NCI-H187 (cell line): ENCODE measurements at places on chromosomes 12 and 14.

- no peak for DNase-seq
Measured at GRCh38 chr14:59997449-59997848, 77.5 kb downstream of the LRRC9 start.

GRCh38 chr12:113263431-113263963 lies 42.2 kb downstream of the TPCN1 start:
- DNase-seq: no peak

DNA sequence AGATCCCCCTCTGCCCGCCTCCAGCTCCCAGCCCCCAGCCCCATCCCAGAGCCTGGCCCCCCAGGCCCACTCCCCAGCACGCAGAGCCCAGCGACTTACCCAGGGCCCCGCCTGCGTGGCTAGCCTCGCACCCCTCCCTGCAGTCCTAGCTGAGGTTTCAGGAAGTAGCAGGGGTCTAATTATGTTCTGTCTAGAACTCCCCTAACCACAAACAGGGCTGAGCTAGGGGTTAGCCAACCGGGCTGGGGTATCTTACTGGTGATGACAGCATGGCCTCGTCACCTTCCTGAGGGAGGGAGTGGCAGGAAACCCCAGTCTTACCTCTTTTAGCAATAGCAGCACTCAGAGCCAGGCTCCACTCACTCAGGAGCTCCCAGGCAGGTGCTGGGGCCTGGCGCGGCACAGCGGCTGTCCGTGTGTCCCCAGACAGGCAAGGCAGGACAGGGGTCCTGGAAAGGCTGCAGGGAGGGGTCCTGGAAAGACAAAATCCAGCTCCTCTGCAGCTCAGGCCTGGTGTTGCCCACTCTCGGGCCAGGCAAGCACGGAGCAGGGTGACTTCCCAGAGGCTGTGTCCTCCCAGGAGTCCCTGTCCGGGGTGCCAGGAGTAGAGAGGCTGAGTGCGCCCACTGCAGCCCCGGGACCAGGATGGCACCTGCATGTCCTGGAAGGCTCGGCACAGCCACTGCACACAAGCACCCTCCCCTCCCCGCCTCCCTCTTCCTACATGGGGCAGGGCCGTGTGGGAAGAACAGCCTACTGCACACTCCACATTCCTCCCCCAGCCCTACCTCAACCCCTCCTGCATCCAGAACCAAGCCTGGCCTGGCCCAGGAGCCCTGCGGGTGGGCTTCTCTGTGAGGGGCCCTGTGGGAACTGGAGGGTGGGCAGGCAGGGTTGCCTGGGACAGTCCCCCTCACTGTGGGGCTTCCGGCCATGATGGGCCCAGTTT lies at the start of gene GPR132:
Gene GPR132 (minus strand): TSS at position 151 of the 949 bp plus-strand sequence. CDS start 10,010 bp downstream, outside the sequence.
- DNase-seq: no peak

GRCh38 chr14:57607086-57607485 lies 113.4 kb upstream of the CCDC198 start:
- no peak for DNase-seq

GRCh38 chr14:54782751-54783659 lies 119.6 kb downstream of the GCH1 start:
- DNase-seq: no peak

- DNase-seq: no peak
Measured at GRCh38 chr12:9065607-9065856, 50.2 kb downstream of the A2M start.

- no peak for DNase-seq
Measured at GRCh38 chr14:69640931-69641330, 29.5 kb downstream of the SUSD6 start.

DNA sequence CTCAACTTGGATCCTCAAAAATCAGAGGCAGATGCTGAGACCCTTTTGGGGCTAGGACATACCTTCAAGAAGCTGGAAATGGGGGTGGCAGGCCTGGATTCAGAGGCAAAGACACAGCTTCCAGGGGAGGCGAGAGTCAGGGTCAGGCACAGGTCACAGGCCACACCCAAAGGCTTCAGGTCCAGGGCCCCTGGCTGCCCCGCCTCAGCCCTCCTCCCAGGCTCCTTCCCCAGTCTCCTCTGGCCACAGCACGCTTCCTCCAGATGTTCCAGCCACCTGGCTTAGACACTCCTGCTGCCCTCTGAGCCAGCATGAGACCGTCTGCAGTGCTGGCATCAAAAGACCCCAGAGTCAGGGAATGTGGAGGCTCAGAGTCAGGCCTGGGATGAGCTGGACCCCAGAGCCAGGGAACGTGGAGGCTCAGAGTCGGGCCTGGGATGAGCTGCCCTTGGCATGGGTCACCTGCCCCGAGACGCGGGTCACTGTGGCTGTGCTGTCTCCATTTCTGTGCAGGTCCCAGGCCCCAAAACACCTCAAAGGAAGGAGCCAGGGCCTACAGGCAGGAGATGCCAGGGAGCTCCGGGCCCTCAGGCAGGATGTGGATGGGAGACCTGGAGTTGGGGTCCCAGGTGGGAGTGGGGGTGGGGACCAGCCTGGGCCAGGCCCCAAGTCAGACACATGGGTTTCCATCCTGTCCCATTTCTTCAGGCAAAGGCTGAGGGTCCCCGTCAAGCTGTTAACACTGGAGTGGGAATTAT lies 58.9 kb downstream of the DIO3 start:
- DNase-seq: no peak
